Stimulated activated CD8-positive, alpha-beta memory T cell treated with anti-CD3 and anti-CD28 coated beads, Interleukin-15, amount 100 ng/mL, for 24 hours (primary cell): ENCODE measurements at places on chromosomes 3 and 15.

DNA sequence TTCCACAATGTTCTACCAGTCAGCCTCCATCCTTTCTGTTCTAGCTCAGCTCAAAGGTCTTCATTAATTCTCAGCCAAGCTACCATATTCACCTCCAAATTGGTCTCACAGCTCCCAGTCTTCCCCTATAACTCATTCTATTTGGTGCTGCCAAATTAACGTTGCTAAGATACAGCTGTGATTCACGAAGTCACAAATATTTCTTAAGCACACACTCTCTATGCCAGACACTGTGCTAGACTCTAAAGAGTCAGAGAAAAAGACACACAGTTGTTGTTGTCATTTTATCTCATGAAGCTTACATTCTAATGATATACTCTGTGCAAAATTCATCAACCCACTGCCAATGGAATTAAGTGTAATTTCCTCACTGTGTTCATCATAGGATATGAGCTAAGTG is 102.8 kb downstream of the FRMD5 start:
- DNase-seq = no peak

DNA sequence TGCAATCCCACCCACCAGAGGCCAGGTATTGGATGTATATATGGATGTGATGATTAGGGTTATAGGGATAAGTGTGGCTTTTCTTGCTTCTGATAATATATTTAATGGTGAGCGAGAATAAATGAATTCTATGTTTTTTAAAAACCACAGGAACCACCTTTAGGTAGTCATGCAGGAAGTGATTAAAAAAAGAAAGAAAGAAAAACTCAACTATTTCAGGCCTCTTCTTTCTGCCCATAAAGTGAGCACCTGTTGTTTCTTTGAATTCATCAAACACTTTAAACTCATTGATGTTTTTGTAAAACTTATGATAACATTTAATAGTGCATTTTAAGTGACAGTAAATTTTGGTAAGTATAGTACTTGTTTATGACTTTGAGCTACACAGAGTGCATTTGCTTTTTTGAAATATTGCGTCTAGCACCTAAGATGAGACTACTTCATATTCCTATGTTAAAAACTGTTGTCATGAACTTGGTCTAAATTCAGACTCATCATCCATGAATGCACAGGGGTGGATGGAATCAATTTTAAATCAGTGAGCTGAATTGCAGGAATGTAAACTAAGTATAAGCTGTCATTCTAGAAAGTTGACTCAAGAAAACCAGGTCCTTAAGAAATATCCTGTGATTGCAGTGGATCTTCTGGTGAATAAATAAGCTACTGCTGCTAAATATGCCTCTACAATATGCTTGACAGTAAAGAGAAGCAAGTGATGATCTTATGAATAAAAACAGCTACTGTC is 764.4 kb upstream of the NECTIN3 start:
- DNase-seq = no peak

- no peak for DNase-seq
Measured at GRCh38 chr15:45276831-45277230, 24.8 kb downstream of the SLC28A2 start.

DNA sequence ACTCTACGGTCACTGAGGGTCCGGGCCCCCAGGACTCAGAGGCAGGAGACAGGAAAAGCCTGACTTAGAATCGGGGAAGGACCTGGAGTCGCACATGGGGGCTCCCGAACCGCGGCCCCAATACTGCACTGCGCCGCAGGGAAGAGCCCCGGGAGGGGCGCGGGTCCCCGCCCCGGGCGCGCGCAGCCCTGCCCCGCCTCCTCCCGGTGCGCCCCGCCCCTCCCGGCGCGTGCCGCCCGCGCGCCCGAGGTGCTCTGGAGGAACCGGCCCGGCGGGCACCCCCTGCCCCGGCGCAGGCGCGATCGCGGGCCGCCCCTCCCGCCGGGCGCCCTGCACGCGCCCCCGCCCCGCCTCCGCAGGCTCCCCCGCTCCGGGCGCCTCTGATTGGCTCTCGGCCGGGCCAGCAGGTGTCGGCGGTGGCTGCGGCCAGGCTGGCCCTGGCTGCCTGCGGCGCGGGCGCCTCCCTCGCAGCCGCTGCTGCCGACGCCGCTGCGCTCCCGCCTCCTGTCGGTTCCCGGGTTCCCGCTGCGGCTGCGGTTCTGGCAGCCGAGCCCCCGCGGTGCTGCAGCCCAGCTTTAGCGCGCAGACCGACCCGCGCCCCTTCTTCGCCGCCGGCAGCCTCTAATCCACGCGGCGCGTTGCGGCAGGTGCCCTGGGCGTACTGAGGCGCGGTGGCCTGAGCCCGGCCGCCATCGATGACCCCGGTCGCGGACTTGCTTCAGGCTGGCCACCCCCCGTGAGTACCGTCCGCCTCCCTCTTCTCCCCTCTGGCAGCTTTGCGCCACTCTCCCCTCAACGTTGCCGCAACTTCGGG is at the start of gene MYRIP:
Gene MYRIP (plus strand): TSS at position 429 of the 814 bp plus-strand sequence. CDS start 91,208 bp downstream, outside the sequence.
- no peak for DNase-seq

GRCh38 chr15:57893040-57893439 is 172.5 kb downstream of the ALDH1A2 start:
- DNase-seq = no peak

GRCh38 chr15:79341396-79341795 is 30.5 kb downstream of the TMED3 start:
- DNase-seq = no peak

GRCh38 chr3:172002512-172003078 is 36.8 kb upstream of the FNDC3B start:
- no peak for DNase-seq

DNA sequence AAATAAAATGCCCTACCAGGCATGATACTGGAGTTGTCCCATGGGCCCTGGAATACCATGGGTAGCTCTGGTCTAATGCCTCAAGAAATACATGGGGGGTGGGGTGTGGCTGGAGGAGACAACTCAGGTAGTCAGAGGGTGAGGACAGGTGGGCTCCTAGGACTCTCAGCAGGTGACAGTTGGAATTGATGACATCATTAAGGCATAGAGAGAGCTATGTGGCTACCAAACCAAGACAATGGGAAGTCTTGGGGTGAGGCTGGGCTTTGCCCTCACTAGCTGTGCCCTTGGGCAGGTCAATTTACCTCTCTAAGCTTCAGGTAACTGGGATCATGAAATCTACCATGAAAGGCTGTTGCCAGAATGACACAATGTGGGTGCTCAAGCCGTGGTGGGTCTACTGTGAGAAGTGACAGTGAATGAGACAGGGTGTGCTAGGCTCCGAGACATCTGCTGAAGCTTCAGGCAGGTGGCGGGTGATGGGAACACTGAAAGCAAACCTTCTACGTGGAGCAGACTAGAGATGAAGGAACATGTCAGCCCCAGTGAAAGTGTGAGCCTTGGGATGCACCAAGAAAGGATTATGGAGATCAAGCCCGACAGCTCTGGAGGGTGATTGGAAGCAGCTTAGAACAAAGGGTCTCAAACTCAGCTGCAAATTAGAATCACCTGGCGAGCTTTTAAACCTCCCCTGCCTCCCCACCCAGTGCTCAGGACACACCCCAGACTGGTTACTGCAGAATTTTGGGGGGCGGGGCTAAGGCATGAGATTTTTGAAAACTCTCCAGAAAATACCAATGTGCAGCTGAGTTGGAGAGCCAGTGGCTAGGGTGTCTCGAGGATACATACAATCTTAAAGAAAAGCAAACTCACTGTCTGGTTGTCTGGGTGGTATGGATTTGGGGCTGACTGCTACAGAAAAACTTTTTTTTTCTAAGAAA is 21.5 kb downstream of the SLC6A20 start:
- no peak for DNase-seq

DNA sequence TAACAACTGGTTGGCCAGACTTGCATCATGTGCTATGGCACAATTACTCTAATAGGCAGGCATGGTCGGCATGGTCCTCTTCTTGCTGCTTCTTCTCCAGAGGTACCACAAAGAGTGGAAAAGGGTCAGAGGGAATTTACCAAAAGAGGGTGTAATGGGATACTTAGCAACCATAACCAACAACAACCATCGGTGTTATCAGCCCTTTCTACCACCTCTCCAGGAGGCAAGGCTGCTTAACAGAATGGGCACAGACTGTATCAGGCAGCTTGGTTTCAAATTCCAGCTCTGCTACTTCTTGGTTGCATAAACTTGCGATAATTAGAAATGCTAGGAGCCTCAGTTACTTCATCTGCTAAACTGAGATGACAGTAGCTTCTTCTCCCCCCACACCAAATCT is 284.6 kb upstream of the CRBN start:
- DNase-seq = no peak

DNA sequence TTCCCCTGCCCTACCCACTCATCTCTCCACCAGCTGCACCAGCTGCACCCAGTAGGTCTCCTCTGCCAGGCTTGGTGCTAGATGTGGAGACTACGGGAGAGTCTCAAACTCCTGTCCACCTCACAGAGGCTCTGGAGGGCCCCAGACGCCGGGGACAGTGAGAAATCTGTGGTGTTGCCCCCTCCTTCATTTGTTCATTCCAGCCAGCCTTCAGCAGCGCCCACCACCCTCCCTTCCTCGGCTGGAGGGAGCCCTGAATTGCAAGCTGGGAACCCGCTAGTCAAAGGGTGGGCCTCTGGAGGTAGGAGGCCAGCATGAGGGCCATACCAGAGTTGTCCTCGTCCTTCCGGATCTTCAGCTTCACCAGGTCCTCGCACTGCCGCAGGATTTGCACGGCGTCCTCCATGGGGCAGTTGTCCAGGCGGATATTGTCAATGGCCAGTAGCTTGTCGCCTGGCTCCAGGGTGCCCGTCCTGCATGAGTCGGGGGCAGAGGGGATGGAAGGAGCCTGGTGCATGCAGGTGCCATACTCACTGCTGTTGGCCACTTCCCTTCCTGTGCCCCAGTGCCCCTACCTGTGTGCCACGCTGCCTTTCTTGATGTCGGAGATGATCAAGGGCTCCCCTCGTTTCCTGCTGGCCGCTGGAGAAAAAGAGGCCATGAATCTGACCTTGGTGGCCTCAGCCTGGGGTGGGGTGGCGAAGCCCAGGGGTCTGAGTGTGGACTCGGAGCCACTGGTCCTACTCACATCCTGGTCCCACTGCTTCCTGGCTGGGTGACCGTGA is 29.1 kb downstream of the GRIP2 start:
- DNase-seq = no peak

GRCh38 chr15:85583923-85584390 is 203.6 kb downstream of the AKAP13 start:
- DNase-seq = no peak

DNA sequence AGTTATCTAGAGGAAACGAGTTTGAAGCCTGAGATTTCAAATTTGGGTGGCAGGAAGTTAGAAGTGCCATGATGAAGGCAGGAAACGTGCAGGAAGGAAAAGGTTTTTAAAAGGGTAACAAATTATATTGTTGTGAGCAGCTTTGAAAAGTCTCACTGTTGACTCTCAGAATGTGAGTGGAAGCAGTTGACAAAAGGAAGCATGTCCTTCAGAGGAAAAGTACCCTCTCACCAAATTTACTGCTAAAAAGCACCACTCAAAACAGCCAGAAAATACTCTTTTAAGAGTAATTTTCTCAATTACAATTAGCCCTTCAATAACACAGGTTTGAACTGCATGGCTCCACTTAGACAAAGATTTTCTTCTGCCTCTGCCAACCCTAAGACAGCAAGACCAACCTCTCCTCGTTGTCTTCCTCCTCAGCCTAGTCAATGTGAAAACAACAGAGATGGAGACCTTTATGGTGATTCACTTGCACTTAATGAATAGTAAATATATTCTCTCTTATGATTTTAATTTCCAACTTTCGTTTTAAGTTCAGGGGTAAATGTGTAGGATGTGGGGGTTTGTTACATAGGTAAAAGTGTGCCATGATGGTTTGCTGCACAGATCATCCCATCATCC is 117.1 kb upstream of the LIPC start:
- no peak for DNase-seq

GRCh38 chr3:6567241-6567640 is 293.7 kb upstream of the GRM7 start:
- no peak for DNase-seq
